Activated CD4-positive, alpha-beta T cell treated with anti-CD3 and anti-CD28 coated beads for 36 hours (primary cell): ENCODE measurements at places on chromosomes 5 and 9. TPM values are rescaled to one million over a fixed set of nuclear protein-coding genes. Genes with fewer than 3 reads are reported as not detected.
A peak's percentile ranks its signal among the peaks of the same experiment; 100 is the strongest.

DNA sequence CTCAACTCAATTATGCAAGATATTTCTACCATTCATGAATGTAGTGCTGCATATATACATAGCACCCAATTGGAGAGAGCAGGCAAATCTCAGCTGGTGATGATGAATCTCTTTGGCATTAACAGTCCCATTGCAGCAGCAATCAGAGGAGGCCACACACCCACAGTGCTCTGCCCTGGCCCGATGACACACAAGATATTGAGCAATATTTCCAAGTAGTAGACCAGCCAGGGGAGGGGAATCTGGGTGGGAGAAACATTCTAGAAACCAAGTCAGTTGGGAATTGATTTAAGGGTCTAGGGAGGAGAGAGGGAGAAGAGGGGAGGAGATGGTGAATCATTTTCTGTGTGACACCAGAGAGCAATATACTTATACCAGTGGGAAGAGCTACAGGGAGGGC lies 14.9 kb upstream of the C5orf63 start:
- no peaks in the 10 kb centered on the region for H3K36me3 ChIP-seq
- H3K4me1 ChIP-seq: peaks cover 9% of the 10 kb centered on the region
- no peak overlapping the region for H3K4me3 ChIP-seq
- H3K27me3 ChIP-seq: no peaks in the 10 kb centered on the region

DNA sequence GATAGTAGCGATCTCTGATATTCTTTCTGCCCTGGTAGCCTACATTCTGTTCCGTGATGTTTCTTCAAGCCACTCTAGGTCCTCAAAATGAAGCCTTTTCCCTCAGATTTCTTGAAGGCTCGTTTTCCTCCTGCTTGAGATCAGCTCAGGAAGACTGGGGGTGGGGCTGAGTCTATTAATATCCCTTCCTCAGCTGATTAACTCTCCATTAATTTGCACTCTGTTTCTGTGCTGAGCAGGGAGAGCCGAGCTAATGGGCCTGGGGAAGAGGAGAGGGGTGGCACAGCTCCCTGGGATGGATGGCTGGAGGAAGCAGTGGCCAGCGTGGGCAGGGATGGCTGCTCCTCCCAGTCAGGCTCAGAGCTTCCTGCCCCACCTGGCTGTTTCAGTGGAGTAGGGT lies 93.3 kb downstream of the PPARGC1B start:
- H3K4me1 ChIP-seq: no peaks in the 10 kb centered on the region
- no peak for DNase-seq
- H3K36me3 ChIP-seq: no peaks in the 10 kb centered on the region

DNA sequence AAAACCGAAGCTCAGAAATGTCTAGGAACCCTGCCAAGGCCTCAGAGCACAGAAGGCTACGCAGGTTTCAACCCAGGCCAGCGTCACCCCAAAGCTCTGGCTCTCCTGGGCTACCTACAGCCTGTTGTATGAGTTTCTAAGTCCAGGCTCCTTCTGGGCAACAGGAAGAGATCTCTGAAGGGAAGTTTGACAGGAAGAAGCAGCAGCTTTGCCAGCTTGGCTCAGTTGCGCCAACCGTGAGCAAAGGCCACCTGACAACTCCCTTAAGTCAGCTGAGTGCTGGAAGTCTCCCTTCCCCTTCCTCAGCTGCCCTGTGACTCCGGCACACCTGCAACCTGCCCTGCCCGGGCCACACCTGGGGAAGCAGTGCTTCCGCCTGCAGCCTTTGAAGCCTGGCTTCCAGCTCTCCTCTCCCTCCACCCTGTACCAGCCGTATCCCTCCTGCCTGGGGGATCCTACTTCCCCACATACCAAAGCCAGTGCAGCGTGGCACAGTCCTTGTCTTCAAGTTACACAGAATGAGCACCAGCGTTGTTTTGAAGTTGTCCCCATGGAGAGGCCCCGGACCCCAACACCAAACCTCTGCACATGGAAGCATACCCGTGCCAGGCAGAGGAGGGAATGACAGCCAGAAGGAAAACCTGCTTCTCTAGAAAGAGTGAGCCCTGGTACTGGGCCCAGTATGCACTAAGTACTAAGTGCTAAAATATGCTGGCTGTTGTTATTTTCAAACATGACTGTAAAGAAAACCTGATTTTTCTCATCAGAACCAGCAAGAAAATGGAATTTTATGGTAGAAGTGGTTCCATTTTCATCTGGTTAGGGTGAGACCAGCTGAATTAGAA lies 36.5 kb downstream of the SHB start:
- H3K36me3 ChIP-seq: no peaks in the 10 kb centered on the region
- DNase-seq: no peak
- no peak overlapping the region for H3K4me3 ChIP-seq
- H3K4me1 ChIP-seq: peaks cover 7% of the 10 kb centered on the region
- H3K27me3 ChIP-seq: no peaks in the 10 kb centered on the region

DNA sequence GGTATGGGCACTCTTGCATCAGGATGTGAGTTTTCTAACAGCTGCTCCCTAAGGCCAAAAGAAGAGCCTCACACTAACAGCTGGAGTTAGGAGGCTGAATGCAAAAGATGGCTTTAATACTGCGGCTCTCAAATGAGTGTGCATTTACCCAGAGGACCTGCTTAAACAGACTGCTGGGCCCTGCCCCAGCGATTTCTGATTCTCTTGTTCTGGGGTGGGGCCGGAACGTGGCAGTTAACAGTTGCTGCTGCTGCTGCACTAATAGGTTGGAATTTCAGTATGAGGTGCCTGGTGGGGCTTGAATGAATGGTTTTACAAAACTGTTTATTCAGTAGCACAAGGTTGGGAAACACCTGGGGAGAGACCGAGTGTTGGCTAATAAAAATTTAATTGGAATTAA lies 26.1 kb downstream of the HMGCR start:
- no peak overlapping the region for H3K27ac ChIP-seq
- no peak overlapping the region for H3K4me3 ChIP-seq
- H3K27me3 ChIP-seq: no peaks in the 10 kb centered on the region
- no peak for DNase-seq

DNA sequence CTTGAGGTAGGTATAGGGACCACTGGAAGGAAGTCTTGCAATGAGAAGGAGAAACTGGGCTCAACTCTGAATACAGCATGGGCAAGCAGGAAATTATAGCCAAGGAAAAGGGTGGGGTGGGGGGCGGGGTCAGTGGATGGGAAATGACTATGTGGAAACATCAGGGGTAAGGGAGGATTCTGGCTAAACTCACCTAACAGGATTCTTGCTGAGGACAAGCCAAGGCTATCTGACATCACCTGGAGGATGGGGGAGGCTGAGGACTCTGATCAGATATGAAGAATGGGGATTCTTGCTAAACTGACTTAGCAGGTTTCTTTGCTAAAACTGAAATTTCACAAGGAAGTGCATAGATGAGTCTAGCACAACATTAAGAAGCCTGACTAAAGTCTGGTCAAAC lies 40.8 kb downstream of the CTSL start:
- H3K4me3 ChIP-seq: no peak overlapping the region
- no peaks in the 10 kb centered on the region for H3K36me3 ChIP-seq
- no peak overlapping the region for H3K27ac ChIP-seq
- peak; percentile 23 for DNase-seq
- peaks cover 9% of the 10 kb centered on the region for H3K27me3 ChIP-seq

DNA sequence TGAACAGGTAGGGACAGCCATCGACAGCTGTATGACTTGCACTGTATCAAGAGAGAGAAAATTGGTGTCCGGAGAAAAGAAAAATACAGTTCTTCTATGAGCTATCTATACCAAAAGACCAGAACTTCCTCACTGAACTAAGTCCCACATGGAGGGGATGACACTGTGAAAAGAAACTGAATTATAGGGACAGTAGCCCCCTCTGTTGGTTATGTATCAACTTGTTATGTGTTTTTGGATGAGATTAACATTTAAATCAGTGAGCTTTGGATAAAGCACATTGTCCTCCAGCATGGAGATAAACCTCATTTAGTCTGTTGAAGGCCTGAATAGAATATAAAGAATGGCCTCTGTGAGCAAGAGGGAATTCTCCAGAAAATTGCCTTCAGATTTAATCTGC lies 176.6 kb upstream of the SH3GL2 start:
- H3K27ac ChIP-seq: no peak overlapping the region
- no peaks in the 10 kb centered on the region for H3K4me1 ChIP-seq

DNA sequence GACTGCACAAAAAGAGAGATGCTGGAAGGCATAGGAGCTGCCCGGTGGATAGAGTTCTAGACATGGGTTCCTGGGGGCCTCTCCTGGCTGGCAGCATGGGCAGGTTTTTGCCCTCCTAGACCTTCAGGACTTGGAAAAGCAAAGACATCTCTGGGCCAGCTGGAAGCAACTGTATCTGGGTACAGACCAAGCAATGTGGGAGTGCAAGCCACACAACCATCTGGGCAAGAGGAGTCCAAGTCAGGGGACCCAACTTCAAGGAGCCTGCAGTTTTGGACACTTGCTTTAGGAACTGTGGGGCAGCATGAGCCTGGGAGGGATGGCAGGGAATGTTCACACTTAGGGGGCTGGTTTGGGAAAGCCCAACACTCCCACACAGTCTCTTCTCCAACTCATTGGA lies 323.3 kb downstream of the GADD45G start:
- peaks cover 25% of the 10 kb centered on the region for H3K4me1 ChIP-seq
- DNase-seq: no peak
- H3K27me3 ChIP-seq: peaks cover 9% of the 10 kb centered on the region
- H3K36me3 ChIP-seq: no peaks in the 10 kb centered on the region
- H3K4me3 ChIP-seq: no peak overlapping the region

DNA sequence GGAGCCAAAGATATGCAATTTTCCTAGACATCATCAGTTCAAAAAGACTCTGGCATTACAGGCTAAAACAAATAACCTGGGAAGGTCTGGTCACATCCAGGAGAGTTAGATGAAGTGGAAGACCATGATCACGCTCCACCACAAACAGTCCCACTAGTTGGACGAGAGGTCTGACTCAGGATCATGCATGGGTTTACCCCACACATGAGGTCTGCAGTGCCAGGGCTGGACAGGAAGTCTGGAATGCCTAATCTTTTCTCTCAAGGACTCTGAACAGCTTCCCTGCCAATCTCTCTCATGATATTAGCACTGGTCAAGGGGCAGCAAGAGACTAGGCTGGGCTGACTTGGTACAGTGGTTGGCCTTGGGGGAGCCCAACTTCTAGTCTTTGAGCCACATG lies 7.1 kb downstream of the PRUNE2 start:
- no peaks in the 10 kb centered on the region for H3K36me3 ChIP-seq
- no peak overlapping the region for H3K4me3 ChIP-seq
- peaks cover 23% of the 10 kb centered on the region for H3K27me3 ChIP-seq
- no peak for DNase-seq
- H3K27ac ChIP-seq: no peak overlapping the region

- no peaks in the 10 kb centered on the region for H3K36me3 ChIP-seq
- H3K27ac ChIP-seq: peak overlapping the region; percentile 69
- peak overlapping the region; percentile 52 for H3K4me3 ChIP-seq
- no peaks in the 10 kb centered on the region for H3K27me3 ChIP-seq
- DNase-seq: peak; percentile 29
These were observed 29.4 kb downstream of the RHOBTB3 start for GRCh38 chr5:95760273-95761191.

- peaks cover 7% of the 10 kb centered on the region for H3K4me1 ChIP-seq
- no peak overlapping the region for H3K4me3 ChIP-seq
- no peaks in the 10 kb centered on the region for H3K27me3 ChIP-seq
- DNase-seq: no peak
These were observed 8.2 kb downstream of the IL17B start for GRCh38 chr5:149370878-149371277.

- H3K27ac ChIP-seq: no peak overlapping the region
- peaks cover 19% of the 10 kb centered on the region for H3K4me1 ChIP-seq
- H3K27me3 ChIP-seq: no peaks in the 10 kb centered on the region
- H3K4me3 ChIP-seq: no peak overlapping the region
- H3K36me3 ChIP-seq: peaks cover 13% of the 10 kb centered on the region
- no peak for DNase-seq
These were observed 202.6 kb downstream of the NR3C1 start for GRCh38 chr5:143200781-143201398.

DNA sequence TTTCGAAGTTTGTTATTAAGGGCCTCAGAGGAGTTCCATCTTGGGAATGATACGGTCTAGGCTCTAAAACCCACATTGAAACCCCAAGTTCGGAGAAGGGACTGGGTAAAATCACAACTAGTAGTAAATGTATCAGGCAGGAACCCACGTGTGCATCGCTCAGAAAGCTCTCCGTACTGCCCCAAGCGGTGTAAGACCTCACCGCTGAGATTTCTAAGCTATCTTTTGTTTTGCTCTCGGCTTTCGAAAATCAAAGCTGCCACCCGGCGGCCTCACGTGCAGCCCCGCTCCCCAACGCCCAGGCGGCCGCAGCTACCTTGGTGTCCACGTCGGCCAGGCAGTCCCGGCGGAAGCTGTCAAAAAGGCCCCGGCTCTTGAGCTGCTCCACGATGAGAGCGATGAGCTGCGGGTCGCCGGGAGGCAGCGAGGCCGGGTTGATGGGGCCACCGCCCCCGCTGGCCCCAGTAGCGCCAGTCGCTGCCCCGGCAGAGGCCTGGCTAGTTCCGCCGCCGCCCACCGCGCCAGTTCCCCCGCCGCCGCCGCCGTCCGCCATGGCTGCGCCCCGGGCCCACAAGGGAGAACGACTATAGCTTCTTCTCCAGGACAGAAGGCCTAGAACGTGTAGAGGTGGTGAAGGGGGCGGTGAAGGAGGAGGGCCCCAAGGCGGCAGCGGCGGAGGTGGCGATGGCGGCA lies 420 bp downstream of the BOD1 start:
- peaks cover 56% of the 10 kb centered on the region for H3K4me1 ChIP-seq
- peak; percentile 84 for DNase-seq
- H3K4me3 ChIP-seq: peak overlapping the region; percentile 95
- H3K27me3 ChIP-seq: no peaks in the 10 kb centered on the region

GRCh38 chr9:98147582-98147981 lies 28.6 kb upstream of the TRIM14 start:
- H3K4me3 ChIP-seq: no peak overlapping the region
- no peaks in the 10 kb centered on the region for H3K27me3 ChIP-seq
- no peaks in the 10 kb centered on the region for H3K36me3 ChIP-seq
- H3K27ac ChIP-seq: no peak overlapping the region
- H3K4me1 ChIP-seq: no peaks in the 10 kb centered on the region

- no peak for DNase-seq
- peaks cover 2% of the 10 kb centered on the region for H3K4me1 ChIP-seq
- H3K27ac ChIP-seq: no peak overlapping the region
- no peak overlapping the region for H3K4me3 ChIP-seq
These were observed 24.0 kb upstream of the SYNPO start for GRCh38 chr5:150616506-150616905.

PTCD2 gene
- 14.1 TPM for total RNA-seq

CCDC192 gene
- not detected for total RNA-seq

SHISAL2B gene
- total RNA-seq: not detected

FLT4 gene
- total RNA-seq: 0.98 TPM

CTSV gene
- 0.74 TPM for total RNA-seq

GRXCR2 gene
- total RNA-seq: not detected

PHF24 gene
- 0.09 TPM for total RNA-seq
